CD4-positive, alpha-beta memory T cell (primary cell): ENCODE measurements at places on chromosomes 7 and 10. TPM values are rescaled to one million over a fixed set of nuclear protein-coding genes. Genes with fewer than 3 reads are reported as not detected.

- no peak for DNase-seq
Measured at GRCh38 chr10:29669149-29669548, 34.4 kb upstream of the SVIL start.

The TRIM73 gene
- 0.15 TPM for polyA plus RNA-seq

The SLC37A3 gene
- polyA plus RNA-seq = 24.0 TPM

DNA sequence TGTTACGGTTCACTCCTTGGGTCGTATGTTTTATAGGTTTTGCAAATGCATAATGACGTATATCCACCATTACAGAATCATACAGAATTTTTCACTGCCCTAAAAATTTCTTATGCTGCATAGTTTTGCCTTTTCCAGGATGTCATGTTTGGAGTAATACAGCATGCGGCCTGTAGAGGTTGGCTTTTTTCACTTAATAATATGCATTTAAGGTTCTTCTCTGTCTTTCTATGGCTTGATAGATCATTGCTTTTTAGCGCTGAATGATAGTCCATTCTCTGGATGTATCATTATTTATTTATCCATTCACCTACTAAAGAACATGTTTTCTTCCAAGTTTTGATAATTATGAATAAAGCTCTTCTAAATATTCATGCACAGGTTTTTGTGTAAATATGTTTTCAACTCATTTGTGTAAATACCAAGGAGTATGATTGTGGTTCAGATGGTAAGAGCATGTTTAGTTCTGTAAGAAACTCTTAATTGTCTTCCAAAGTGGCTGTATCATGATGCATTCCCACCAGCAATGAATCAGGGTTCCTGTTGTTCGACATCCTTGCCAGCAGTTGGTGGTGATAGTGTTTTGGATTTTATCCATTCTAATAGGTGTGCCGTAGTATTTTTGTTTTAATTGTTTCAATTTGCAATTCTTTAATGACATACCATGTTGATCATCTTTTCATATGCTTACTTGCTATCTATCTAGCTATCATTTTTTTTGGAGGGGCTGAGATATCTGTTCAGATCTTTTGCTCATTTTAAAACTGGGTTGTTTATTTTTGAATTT lies 531.2 kb upstream of the GHITM start:
- DNase-seq = no peak

DNA sequence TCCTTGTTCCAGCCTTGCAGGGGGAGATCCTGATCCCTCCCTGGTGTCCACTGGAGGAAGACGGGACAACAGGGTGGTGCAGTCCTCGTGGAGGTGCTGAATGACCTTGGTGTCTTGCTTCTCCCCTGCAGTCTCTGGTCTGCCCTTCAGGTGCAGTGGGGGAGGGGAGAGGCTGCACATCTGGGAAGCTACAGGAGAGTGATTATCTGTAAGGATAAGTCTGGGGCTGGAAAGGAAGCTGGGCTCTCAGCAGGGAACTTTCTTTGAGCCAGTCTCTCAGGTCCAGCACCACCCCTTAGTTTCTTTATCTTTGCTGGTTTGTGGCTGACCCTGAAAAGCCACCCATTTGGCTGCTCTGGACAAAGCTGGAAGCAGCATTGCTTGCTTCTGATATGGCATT lies 275.6 kb downstream of the CCSER2 start:
- no peak for DNase-seq

The CYP2E1 gene
- polyA plus RNA-seq = 0.30 TPM

DNA sequence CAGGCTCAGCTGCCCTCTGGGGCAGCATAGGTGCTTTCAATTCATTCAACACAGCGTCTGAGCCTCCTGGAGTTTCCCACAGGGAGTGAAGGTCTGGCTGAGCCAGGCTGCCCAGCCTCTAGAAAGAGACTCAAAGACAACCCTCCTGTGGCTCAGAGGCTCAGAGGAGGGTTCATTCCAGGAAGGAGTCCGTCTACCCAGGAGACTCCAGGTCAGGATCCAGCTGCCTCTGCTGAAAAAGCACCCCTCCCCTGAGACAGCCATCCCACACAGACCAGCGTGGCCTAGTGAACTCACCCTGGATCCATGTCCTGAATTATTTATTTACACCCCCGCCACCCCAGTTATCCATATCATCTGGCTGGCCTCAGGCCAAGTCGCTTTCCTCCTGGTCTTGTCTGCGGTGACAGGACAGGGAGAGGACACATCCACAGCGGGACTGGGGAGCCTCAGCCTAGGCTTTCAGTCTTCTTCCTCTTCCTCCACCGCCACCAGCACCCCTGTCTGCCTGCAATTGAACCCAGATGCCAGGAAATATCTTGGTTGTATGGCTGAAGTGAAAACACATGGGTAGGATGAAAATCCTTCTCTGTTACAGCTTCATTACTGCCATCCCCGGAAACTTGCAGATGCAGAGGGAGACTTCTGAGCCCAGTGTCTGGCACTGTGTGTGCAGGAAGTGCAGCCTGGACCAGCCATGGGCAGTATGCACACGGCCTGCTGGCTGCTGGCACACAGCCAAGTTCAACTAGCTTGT lies 44.0 kb upstream of the COL13A1 start:
- DNase-seq = no peak

The OR2A1 gene
- polyA plus RNA-seq = not detected

DNA sequence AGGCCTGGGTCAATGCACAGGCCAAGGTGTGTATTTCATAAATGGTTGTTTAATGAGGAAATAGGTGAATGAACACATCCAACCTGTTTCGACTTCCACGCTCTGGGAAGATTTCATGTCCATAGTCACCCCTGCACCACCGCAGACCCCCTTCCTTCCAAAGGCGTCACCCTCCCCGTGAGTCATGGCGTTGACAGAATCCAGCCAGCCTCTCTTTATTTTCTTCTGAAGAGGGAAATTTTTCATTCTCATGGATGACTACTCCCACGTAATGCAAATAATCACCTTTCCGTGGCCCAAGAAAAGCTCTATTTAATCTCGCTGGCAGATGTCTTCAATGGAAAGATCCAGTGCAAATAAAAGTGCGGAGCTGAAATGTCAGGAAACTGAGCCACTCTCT lies 75.3 kb upstream of the FOXK1 start:
- DNase-seq = no peak

GRCh38 chr7:55073051-55073511 lies 54.3 kb downstream of the EGFR start:
- DNase-seq = no peak

The LGI1 gene
- polyA plus RNA-seq = not detected

The VWDE gene
- polyA plus RNA-seq = 0.26 TPM

GRCh38 chr7:100865372-100865911 lies 1.7 kb upstream of the TRIP6 start:
- DNase-seq = no peak

- DNase-seq = no peak
Measured at GRCh38 chr10:114408112-114408967, 4.0 kb upstream of the AFAP1L2 start.
